ENCODE measurements at places on chromosomes 7 and 10. TPM values are rescaled to one million over a fixed set of nuclear protein-coding genes. Genes with fewer than 3 reads are reported as not detected.

DNA sequence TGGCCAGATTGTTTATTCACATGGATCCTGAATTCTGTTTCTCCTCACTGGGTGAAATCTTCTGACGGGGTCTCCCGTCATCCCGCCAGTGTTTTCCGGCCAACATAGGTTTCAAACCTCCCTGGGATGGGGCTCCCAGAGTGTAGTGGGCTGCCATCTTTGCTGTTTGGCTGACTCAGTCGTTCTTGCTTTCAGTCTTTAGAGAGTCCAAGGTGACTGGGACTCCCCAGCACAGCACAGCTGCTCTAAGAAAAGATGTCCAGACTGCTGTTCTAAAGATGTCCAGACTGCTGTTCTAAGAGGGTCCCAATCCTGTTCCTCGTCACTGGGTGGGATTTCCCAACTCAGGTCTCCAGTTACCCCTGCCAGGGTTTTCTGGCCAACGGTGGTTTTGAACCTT, 801.9 kb upstream of the IGFBP3 start:
- no peak overlapping the region for H3K27ac ChIP-seq
- H3K36me3 ChIP-seq = no peaks in the 10 kb centered on the region
- H3K4me3 ChIP-seq = no peak overlapping the region
- DNase-seq = no peak
- H3K4me1 ChIP-seq = no peaks in the 10 kb centered on the region
- no peaks in the 10 kb centered on the region for H3K27me3 ChIP-seq

GRCh38 chr10:44177610-44178009, 207.3 kb downstream of the CXCL12 start:
- no peak overlapping the region for H3K4me3 ChIP-seq
- no peak overlapping the region for H3K27ac ChIP-seq
- no peak for DNase-seq
- H3K36me3 ChIP-seq = no peaks in the 10 kb centered on the region
- no peaks in the 10 kb centered on the region for H3K27me3 ChIP-seq
- peaks cover 15% of the 10 kb centered on the region for H3K4me1 ChIP-seq

DNA sequence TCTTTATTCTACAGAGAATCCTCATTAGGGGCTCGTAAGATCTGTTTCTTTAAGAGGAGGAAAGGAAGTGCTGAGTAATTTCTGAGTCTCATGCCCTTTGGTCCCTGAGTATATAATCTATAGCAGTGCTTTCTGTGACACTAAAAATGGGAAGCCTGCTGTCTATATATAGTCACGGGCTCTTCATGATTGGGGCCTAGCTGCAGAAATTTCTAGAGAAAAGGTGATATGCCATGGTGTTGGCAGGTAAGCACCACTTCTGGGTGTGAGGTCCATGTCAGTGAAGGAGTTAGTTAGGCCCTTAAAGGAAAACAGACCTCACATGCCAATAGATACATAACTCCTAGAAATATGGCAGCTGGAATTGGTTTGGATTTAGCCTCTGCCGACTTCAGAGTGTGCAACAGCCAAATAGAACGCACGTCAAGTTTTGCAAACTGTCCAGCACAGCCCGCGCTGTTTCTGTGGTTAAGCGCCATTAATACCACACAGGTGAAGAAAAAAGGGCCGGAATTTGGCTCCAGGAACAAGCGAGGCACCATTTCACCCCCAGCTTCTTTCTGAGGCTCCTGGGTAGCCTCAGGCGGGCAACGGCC, 123.2 kb downstream of the TACC2 start:
- no peak for DNase-seq
- H3K4me3 ChIP-seq = peak overlapping the region; percentile 88
- H3K36me3 ChIP-seq = no peaks in the 10 kb centered on the region
- H3K4me1 ChIP-seq = peaks cover 42% of the 10 kb centered on the region
- peak overlapping the region; percentile 77 for H3K27ac ChIP-seq
- H3K27me3 ChIP-seq = no peaks in the 10 kb centered on the region

DNA sequence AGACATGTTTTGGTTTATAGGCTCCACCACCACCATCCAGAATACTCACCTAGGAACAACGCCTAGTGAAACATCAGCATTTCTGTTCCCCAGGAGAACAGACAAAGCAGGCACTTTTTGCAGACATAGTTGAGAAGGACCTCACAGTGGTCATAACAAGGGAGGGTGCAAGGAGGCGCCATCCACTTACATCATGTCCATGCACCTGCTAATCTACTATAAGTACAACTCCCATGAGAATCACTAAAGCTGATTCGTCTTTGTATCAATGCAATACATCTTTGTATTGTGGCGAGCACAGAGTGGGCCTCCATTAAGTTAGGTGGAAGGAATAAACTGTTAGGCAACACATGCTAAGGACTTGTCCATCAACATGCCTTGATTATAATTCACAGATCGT, 207.1 kb downstream of the KCNMA1 start:
- peaks cover 5% of the 10 kb centered on the region for H3K27me3 ChIP-seq
- no peak for DNase-seq
- no peaks in the 10 kb centered on the region for H3K4me1 ChIP-seq
- no peak overlapping the region for H3K27ac ChIP-seq

TMEM140 gene
- total RNA-seq = not detected
